ENCODE measurements at places on chromosomes 5 and 9. TPM values are rescaled to one million over a fixed set of nuclear protein-coding genes. Genes with fewer than 3 reads are reported as not detected.

DNA sequence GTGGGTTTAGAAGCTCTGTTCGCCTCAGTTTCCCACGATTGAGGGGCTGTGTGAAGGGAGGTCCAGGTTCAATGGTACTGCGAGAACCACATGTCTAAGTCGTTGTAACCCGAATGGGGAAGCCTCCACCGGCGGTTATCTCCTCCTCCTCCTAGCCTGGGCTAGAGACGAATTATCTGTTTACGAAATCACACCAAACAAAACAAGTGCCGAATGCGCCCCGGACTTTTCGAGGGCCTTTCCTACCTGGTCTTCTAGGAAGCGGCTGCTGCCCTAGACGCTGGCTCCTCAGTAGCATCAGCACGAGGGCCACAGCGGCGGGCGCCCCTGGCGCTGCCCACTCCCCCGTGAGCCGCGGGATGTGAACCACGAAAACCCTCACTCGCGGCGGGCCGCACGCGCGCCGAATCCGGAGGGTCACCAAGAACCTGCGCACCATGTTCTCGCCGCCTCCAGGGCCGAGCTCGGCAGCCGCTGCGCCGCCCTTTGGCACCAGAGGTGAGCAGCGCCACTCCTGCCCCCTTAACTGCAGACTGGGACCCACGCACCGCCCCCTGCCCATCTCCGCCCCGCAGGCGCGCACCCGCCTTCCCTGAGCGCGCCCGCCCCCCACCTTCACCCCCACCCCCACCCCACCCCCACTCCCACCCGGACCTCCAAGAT is at the start of gene CDKN2A:
CDKN2A (minus strand) TSS at position 500 of the 663 bp plus-strand sequence.
- peak; percentile 78 for DNase-seq

DNA sequence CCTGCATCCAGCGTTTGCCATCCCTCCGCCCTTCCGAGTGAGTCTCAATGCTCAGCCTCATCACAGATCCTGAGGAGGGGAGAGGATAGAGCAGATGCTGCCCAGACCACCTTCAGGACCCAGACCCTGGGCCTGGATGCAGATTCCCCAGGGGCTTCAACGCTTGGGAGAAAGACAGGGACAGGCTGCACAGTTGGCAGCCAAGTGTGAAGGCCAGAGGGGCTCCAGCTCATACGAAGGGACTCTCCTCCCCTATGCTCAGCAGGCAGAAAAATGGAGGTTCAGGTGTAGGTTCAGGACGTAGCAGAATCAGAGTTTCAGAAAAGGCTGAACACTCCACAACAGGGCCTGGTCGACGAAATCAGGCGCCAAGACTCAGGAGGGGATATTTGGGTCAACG is 378.5 kb upstream of the IRX1 start:
- DNase-seq: no peak

PRDM9 gene
- not detected for total RNA-seq

OR1Q1 gene
- not detected for total RNA-seq

NR4A3 gene
- total RNA-seq: not detected

GRCh38 chr9:74554751-74555419 is 57.8 kb downstream of the RORB start:
- DNase-seq: no peak

HEMGN gene
- total RNA-seq: not detected

ENHO gene
- total RNA-seq: not detected

CATSPER3 gene
- total RNA-seq: 0.08 TPM

DNA sequence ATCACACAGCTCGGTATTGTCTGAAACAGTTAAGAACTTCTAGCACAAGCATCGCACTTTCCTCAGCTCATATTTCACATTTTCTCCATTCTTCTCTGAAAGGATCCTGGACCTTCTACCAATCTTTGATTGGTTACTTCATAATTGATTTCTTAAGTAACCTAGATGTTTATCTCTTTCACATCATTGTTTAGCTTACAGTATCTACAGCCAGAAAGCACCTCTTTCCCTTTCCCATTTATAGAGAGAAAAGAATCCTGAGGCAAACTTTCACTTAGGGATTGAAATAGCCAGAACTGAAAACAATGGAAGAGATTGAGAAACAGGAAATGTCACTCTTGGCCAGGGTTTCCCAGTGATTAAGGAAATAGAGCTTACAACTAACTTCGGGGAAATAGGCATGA is 2.5 kb downstream of the IL33 start:
- no peak for DNase-seq
